ENCODE measurements at places on chromosomes 16 and 17. TPM values are rescaled to one million over a fixed set of nuclear protein-coding genes. Genes with fewer than 3 reads are reported as not detected.

The ARHGDIG gene
- total RNA-seq = 0.13 TPM

The LHX1 gene
- not detected for total RNA-seq

The OR1E2 gene
- total RNA-seq = not detected

The SCO1 gene
- total RNA-seq = 46.0 TPM

The ABCA9 gene
- 0.26 TPM for total RNA-seq

The FAM20A gene
- total RNA-seq = not detected

The C16orf46 gene
- 0.51 TPM for total RNA-seq

The TBC1D28 gene
- not detected for total RNA-seq

The MT1M gene
- 0.38 TPM for total RNA-seq

The ST6GALNAC1 gene
- total RNA-seq = not detected

The TNFRSF13B gene
- total RNA-seq = not detected

The NOS2 gene
- 0.51 TPM for total RNA-seq

The CHD9NB gene
- total RNA-seq = 0.39 TPM

The CANT1 gene
- total RNA-seq = 40.3 TPM

The AOC3 gene
- 0.26 TPM for total RNA-seq

The ZMYND15 gene
- not detected for total RNA-seq

The PIGW gene
- total RNA-seq = 10.1 TPM

The IGF2BP1 gene
- under 0.01 TPM for total RNA-seq

The CES5A gene
- not detected for total RNA-seq

The MYO15A gene
- 0.26 TPM for total RNA-seq

The IL21R gene
- total RNA-seq = 0.13 TPM

The SLX1A gene
- total RNA-seq = 52.4 TPM

All from dermis microvascular lymphatic vessel endothelial cell (primary cell).